Activated CD4-positive, alpha-beta T cell treated with anti-CD3 and anti-CD28 coated beads, Interleukin-2, amount 10 ng/mL, durations not matched to agents 7 days and 5 days (primary cell): ENCODE measurements at places on chromosomes 13 and 19. TPM values are rescaled to one million over a fixed set of nuclear protein-coding genes. Genes with fewer than 3 reads are reported as not detected.

SPATA13 gene
- 68.4 TPM for total RNA-seq

GRCh38 chr19:55005684-55006488 is 32.2 kb downstream of the GP6 start:
- peak; percentile 76 for DNase-seq

- no peak for DNase-seq
Measured at GRCh38 chr19:5817218-5817617, 12.4 kb downstream of the NRTN start.

KASH5 gene
- total RNA-seq, result 0.45 TPM

GRCh38 chr19:55590617-55591016 is 8.7 kb downstream of the FIZ1 start:
- no peak for DNase-seq

ANKRD10 gene
- total RNA-seq, result 101 TPM

DNA sequence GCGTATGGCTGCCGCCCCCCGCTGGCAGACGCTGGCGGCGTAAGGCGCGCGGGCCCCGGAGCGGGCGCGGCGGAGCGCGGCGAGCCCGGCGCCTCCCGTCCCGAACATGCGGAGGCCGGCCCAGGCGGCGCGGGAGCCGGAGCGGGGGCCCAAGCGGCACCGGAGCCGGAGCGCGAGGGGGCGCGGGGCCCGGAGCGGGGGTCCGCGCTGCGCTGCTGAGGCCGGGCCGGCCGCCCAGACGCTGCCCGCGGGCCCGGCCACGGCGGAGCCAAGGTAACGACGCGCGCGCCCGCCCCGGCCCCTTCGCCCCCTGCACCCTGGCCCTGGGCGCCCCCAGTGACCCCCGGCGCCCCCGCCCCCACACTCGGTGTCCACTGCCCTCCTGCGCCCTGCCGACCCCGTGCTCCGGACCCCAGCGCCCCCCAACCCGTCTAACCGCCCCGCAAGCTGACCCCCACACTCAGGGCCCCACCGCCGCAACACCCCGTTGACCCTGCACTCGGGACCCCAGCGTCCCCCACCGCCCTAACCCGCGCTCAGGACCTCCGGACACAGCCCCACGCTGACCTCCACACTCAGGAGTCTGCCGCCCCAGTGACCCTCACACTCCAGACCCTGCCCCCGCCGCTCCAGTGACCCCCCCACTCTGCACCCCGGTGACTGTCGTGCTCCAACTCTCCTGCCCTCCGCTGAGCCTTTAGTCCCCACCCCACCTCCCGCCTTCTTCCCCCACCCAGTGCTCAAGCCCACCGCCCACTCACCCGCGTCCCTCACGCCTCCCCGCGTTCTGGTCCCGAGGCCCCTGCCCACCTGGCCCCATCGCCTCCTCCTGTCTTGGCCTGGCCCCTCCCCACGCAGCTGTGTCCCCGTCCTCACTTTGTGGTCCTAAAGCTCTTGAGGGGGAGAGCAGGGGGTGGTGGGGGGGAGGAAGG is at the start of gene CSNK1G2:
TSS of gene CSNK1G2 (plus strand) at position 27 of the 932 bp plus-strand sequence. CDS start 28,601 bp downstream, outside the sequence.
- DNase-seq, result no peak

DNA sequence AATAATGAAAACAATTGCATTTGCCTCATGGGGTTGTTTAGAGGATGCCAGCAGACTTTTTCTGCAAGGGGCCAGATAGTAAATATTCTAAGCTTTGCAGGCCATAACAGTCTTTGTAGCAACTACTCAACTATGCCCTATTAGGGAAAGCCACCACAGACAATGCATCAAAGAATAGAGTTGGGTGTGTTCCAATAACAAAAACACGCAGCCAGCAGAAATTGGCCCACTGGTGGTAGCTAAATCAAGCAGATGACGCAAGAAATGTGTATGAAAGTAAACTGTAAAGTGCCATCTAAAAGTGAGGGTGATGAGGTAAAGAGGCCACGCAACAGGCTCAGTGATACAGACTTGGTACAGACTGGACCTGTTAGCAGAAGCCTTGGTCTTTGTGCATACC is 75.2 kb upstream of the SIAH3 start:
- no peak for DNase-seq

SERPINE3 gene
- total RNA-seq, result not detected

ATP7B gene
- total RNA-seq, result 0.74 TPM

SPPL2B gene
- total RNA-seq, result 96.6 TPM

DNA sequence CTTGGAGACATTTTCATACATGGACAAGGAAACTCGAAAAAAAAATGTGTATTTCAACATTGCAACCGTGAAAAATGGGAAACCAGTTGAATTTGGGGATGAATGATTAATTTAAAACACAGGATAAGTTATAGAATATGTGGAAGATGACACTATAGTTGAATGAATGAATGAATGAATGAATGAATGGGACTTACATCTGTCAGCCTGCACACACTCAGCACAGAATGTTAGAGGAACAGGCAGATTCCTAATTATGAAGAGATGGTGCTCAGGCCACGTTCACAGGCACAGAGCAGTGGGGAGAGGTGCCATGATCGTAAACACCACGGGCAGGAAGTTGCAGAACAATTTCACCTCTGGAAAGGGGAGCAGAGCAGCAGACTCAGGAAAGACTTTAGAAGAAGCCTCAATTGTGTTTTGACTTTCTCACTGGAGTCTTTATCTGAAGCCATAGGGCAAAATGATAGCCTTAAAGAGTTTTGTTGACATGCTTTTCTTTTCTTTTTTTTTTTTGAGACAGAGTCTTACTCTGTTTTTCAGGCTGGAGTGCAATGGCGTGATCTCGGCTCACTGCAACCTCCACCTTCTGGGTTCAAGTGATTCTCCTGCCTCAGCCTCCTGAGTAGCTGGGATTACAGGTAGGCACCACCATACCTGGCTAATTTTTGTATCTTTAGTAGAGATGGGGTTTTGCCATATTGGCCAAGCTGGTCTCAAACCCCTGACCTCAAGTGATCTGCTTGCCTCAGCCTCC is 4.9 kb upstream of the SULT2A1 start:
- no peak for DNase-seq

DNA sequence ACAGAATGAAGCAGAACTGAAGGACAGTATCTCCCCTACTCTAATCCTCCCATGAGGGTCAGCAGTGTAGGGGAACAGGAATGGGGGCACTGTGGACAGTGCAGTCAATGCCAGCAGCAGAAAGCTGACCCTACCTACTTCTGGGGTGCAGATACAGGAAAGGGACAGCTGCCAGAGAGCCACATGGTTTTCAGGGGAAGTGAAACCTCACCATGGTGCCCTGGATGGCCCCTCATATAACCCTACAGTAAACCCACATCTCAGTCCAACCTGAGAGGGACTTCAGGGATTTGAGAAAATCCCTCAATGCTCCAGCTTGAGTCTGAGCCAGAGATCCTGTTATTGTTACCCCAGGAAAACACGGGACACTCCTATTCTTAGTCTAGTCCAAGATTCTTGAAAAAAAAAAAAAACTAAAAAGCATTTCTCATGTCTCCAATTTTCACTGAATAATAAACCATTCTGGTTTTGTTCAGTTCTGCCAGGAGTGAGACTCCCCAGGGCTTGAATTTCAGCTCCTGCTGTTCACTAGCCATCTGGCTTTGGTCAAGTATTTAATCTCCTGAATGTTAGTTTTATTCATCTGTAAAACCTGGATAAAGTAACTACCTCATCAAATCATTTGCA is 511.6 kb upstream of the ARGLU1 start:
- DNase-seq, result no peak

DNA sequence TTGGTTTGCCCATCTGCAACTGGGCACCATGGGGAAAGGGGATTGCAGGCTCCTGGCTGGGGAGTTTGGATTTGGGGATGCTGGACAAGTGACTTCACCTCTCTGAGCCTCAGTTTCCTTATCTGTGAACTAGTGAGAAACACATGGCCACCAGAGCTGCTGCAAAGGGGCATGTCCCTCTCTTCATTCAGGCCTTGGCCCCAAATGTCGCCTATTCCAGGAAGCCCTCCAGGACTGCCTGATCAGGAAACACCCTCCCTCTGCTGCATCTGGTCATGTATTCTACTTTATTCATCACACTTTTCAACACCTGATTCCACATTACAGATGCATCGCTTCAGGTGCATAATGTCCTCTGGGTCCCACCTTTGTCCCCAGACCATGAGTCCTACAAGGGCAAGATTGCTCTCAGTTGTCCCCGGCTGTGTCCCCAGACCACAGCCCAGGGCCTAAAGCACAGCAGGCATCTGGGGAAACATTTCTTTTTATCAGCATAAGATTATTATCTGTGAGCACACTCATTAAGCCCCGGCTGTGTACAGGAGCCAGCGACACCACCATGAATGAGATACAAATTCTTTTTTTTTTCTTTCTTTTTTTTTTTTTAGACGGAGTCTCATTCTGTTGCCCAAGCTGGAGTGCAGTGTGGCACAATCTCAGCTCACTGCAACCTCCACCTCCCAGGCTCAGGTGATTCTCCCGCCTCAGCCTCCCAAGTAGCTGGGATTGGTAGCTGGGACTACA is 37.5 kb downstream of the ARRDC2 start:
- DNase-seq, result peak; percentile 14

ZNF846 gene
- 8.2 TPM for total RNA-seq

CEACAM3 gene
- total RNA-seq, result not detected
